ENCODE measurements at places on chromosomes 4 and X.

DNA sequence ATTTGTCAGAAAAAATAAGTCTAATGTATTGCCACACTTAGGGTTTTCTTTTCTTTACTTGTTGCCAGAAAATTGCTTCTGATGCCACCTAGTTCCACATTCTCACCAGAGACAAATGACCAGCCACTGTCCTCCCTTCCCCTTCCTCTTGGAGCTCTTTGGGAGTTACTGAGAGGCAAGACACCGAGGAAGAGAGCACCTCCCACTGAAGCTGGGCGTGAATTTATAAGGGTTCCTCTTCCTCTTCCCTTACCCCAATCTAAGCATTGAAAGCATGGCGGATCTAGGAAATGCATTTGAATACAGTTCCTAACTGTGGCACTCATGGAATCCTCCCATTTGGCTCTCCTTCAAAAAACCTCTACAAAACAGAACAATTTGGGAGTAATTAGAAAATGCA, 30.0 kb downstream of the ANXA3 start:
- no peak for DNase-seq

DNA sequence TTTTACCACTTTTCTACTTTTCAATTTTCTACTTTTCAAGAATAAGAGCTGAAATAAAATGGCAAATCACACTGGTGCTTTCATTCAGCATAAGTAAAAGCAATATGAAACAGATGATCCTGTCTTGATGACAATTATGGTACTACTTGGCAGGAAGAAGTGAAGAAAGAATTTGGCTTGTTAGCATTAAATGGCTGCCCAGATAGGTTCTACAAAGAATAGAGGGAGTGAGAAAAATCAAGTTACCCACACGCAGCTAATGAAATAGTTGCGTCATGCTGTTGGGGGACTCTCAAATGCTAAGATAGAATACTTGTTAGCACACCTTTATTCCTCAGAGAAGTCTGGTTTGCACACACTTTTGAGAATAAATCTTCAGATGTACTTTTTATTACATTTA, 12.5 kb upstream of the LCORL start:
- no peak for DNase-seq

DNA sequence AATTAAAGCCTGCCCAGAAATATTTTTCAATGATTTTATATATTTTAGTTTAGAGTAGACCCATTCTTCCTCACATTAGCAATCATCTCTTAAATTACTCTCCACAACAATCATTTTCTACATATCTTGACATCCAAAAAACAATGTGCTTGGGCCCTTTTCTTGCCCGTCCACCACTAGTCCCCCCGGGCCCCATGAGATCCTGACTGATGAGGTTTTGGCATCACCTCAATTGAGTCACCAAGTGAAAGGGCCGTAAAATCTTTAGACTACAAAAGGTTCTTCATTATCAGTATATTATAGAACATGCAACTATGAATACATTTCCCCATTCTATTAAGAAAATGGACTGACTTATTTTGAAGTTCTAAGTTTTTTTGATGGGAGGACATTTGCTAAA, 4.0 kb upstream of the CDKL2 start:
- no peak for DNase-seq

DNA sequence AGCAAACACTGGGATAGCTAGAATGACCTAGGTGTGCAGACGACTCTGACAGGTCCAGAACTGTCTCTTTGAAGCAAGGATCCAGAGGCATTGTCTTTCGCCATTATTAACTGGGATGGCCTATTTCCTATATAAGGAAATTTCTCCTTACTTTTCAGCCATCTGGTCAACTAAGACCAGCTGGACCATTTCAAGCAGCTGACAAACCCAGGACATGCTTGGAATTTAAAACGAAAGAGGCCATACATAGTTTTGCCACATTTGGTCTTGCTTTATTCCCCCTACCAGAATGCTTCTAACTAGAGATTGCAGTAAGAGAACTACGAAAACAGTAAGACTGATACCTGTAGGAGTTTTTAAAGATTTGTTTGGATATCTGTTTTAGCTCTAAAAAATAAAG, 87.0 kb downstream of the GLRA2 start:
- DNase-seq, result no peak

- no peak for DNase-seq
These were observed 104.3 kb downstream of the USP46 start for GRCh38 chr4:52554612-52555355.

DNA sequence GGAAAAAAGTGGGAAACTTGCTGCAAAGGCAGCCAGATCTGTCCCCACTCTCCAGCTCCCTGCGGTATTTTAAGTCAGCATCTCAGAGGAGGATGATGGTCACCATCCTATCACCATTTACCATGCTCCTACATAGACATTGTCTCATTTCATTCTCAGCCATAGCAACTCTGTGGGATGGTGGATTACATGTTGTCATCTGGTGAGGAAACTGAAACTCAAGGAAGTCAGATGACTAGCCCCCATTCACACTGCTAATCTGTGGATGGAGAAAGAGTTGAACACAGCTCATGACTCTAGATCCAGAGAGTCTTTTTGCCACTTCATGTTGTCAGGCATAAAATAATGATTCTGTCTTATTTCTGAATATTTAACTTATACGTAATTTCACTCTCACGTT, 323.5 kb downstream of the PTTG2 start:
- no peak for DNase-seq

GRCh38 chr4:83599183-83599582, 63.3 kb downstream of the GPAT3 start:
- no peak for DNase-seq

DNA sequence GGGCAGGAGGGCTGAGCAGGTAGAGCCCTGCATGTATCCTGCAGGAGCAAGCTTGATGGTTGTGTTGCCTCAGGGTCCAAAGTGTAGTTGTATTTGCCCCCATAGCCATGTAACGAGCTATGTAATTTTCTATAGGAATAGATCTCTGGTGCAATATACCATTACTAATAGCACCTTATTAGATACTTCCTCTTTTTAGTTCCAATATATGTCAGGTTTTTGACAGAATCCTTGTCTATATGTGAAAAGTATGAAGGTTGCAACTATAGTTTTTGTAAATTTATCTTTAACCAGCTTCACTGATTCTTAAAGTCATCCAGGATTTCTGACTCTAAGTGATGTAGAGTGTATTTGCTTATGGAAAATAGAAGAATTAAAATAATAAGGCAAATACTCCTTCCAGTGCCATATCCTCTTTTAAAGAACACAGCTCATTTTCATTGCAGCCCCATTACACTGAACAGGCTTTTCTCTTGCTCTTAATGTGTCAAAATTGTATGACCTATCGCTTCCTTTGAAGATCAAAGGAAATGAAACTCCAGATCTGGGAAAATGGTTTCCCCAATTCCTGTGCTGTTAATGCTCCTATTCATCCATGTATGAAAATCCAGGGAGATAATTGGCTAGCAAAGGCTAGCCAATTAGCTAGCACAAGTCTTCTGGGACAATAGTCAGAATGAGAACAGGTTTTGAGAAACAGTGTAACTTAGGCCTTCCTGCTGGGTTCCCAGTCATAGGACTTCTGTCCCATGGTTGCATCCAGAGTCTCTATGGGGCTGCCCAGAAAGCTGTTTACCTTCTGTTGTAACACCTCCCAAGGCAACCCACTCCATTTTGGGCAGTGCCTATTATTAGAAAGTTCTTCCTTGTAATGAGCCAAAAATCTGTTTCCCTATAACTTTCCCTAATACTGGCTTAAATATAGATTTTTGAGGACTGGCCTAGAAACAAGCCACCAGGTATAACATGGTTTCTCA, 90.6 kb downstream of the TSPAN7 start:
- DNase-seq, result no peak

GRCh38 chr4:36081185-36081584, 163.1 kb downstream of the ARAP2 start:
- DNase-seq, result no peak

- no peak for DNase-seq
These were observed 381.5 kb upstream of the PRKX start for GRCh38 chrX:4094926-4095325.

- no peak for DNase-seq
These were observed 68.9 kb downstream of the INPP4B start for GRCh38 chr4:142777045-142777743.

- DNase-seq, result no peak
These were observed 215.5 kb downstream of the APBB2 start for GRCh38 chr4:40998675-40999358.

GRCh38 chr4:101348995-101349800, 1.9 kb upstream of the PPP3CA start:
- no peak for DNase-seq

DNA sequence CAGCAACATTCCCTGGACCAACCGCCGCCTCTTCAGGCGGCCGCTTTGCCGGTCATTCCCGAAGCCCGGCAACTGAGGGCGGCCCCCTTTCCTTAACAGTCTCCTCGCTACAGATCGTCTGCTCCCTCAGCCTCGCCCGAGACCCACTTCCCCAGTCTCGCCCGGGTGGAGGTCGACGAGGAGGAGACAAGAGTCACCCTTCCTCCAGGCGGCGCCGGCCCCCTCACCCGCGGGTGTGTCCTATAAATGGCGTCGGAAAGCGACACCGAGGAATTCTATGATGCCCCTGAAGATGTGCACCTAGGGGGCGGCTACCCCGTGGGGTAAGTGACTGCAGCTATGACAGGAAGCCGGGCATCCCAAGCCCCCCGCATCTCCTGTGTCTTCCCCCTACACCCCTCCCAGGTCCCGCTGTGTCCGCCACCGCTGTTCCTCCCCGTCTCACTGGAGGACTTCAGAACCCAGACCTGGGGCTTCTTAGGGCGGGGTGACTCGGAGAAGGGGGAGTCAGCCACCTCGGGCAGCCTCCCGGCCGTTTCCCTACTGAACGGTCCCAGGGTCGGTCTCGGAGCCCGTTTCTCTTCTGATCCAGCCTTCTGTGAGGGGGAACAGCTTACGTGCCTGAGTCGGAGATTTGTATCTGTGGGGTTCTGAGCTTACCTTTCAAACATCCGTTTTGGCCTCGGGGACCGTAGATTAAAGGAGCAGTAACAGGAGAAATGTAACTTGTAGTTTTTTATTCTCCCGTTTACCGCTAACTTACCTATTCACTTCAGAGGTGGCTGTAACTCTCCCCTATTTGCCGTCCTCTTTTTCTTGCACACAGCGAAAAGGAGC, 570 bp downstream of the WDR44 start:
- DNase-seq, result no peak

DNA sequence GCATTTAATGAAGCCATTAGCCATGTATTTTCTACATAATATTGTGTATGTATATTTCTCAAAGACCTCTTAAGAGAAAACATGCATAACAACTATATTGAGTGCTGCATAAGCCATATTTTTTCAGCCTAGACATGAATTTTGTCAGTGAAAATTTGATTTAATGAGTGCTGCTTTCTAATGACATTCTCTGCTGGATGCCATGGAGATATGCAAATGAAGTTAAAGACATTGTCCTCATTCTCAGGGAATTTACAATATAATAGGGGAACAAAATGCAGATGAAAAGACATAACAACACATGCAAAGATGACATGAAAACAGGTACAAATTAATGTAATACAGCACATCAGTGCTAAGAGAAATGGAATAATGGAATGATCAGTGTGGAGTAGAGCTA, 118.7 kb downstream of the ATOH1 start:
- no peak for DNase-seq

DNA sequence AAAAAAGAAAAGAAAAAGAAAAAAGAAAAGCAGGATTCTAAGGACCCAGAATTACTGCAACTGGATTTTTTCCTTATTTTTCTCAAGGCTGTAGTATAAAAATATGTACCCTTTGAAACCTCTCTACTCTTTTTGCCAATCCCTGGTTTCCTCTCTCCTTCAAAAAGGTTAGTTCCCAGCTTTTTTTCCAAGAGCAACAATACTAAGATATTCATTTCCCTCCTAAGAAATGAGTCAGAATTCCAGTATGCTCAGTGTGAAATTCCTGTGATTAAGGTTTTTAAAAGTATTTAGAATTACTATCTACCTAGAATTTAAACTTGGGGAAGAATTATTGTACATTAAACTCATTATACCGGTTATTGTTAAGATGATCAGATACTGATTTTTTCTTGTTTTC, 22.0 kb downstream of the SMIM14 start:
- no peak for DNase-seq

DNA sequence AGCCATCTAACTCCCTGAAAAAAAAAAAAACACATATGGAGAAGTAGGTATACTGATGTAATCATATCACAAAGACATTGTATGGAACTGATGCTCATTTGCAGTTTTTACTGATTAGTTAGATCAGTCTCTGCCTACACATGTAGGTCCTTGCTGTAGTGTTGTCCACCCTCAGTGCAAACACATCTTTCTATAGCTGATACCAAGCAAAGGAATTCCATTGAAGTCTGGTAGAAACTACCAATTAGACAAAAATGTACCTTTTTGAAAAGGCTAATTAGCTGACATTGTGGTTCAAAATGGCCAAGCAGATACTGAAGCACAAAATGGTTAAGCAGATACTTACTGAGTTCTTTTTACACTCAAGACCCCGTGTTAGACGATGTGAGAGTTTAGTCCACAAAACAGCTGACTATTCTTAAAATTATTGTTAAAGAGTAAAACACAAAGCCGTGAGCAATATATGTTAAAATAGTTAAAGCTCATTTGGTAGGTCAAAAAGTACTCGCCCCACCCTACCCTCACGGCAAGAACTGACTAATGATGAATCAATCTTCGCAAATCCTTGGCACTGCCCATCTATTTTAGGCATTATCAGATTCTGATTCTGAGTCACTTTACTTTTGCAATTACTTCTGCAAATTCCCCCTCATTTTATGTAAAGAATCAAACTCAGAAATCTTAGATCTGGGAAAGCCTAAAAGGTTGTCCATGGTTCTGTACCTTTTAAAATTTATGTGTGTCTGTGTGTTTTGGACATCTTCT, 40.4 kb downstream of the COL4A6 start:
- DNase-seq, result no peak

- no peak for DNase-seq
These were observed 437 bp downstream of the MPC1L start for GRCh38 chrX:40623665-40624064.
